ENCODE measurements at places on chromosomes 2 and 18.

DNA sequence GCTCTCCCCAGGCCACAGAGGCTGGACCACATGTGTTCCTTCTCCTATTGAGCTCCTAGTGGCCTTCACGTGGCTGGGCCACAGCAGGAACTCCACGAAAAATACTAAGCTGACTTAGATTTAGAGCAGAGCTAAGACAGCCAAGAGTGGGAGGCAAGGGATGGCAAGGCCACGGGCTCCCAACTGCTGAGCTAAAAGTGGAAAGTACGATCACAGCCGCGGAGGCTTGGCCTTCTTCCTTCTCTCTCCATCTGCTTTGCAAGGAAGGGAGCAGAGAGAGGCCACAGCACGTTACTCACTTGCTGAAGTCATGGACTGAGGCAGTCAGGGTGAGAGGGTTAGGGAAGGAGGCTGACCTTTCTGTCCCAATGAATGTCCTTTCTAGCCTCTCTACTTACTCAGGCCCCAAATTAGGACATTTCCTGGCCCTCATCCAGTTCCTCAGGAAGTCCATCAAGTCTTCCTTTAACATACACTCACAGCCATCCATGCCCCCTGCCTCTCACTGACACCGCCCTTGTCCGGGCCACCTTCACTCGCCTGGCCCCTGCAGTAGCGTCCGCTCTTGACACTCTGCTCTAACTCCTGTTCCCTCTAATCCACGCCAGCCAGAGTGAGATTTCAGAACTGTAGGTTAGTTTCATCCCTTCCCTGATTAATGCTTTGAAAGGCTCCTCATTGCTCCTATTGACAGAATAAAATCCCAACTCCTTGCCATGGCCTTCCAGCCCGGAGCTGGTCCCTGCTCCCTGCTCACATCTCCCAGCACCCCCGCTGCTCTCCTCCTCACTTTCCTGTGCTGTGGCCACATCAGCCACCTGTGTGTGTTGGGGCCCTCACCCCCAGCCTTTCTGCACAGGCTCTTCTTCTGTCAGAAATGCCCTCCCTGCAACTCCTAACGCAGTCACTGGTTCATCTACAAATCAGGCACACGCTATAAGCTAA is 204.2 kb downstream of the CYP26B1 start:
- DNase-seq, result no peak

DNA sequence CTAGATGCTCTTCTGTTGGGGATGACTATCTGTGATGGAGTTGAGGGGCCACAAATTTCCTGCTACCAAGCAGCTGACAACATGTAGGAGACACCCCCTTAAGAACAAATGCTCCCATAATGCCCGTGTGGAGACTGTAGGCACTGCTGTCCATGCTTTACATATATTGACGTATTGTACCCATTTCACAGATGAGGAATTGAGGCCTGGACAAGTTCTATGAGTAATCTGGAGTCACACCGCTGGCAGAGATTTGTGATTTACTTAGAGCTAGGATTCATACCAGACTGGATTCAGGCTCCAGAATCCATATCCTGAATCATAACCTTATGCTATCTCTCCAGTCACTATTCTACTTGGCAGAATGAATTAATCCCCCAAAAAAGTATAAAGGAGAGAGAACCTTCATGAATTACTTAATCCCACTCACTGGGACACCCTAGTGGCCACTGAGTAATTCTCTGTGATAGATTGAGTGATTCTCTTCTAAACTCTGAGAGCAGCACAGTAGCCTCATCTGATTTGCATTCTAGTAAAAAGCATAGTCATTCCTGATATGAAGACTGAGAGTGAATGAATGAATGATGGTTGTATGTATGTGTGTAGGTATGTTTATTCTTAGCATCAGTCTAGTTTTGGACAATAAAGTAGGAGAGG is 460.7 kb upstream of the MEIS1 start:
- no peak for DNase-seq

GRCh38 chr2:70746094-70746974 is 21.7 kb downstream of the ADD2 start:
- DNase-seq, result no peak

DNA sequence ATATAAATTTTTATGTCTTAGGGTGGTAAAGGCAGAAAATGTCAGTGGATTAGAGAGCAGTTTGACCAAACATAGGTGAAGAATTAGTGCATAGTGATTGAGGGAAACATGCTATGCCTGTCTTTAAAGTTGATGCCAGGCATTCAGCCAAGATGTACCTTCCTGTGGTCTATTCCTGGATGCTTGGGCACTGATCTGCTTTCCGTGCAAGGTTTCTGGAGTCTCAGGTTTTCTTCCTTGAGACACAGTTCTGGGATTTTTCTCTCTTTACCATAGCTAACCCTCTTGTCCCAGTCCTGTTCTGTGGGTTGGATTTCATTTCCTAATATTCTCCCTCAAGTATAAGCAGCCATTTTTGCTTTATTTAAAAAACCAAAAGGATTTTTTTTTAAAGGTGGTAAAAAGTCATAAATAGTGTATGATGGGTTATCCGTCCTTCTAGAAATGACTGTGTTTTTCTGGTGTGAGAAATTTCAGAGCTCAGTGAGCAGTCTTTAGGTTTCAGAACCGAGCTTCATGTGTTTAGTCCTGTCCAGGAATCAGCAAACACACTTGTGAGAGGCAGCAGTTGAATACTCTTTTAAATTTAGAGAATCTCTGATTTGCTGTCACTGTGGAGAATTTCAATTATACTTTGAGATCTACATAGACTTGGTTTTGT is 43.0 kb upstream of the CYBRD1 start:
- DNase-seq, result no peak

GRCh38 chr2:75428060-75428459 is 132.7 kb downstream of the EVA1A start:
- no peak for DNase-seq

- no peak for DNase-seq
Observed at GRCh38 chr2:229237270-229237669, 33.8 kb downstream of the PID1 start.

- DNase-seq, result no peak
Observed at GRCh38 chr2:99336804-99337112, 431 bp upstream of the EIF5B start.

DNA sequence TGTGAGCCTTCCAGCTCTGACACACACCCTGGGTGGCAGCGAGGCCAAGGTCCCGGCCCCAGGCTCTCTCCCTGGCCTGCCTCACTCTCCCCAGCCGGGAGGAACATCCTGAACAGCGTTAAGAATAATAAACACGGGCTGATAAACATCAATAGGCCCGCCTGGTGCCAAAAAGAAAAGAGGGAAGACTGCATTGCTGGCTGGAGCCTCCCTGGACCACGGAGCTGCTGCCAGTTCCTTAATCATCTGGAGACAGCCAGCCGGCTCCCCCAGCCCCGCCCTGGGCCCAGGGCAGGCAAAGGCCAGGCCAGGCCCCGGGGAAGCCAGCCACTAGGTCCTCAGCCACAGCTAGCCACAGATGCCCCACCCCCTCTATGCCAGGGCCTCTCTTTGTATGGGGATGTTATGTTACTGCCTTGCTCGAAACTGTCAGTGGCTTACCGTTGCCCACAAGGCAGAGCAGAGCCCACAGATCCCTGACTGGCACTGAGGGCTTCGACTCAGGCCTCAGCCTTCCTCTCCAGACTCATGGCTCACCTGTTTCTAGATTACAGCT is 293.7 kb downstream of the DYSF start:
- DNase-seq, result no peak

- no peak for DNase-seq
Observed at GRCh38 chr2:19835781-19836281, 66.0 kb downstream of the TTC32 start.

DNA sequence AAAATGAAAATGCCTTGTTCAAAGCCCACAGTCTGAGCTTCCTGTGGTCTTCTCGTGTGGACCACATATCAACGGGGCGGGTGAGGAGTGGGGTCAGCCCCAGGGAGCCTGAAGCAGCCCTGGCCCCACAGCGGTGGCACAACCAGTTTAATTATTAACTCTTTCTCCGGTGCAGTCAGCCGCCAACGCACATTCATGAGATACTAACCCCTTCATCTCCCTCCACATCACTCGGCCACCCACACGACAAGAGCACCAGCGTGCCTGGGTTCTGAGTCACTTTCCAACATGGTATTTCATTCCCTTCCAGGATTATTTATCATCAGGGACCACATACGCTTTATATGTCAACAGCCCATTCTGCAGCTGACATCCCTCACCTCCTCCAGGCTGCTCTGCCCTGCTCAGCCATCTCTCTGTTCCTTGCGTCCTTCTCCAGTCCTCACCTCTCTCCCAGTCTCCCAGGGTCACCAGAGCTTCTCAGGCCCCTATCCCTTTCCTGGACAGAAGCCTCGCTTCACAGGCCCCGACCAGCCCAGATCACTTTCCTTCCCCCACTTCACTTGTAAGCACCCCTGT is 48.0 kb upstream of the ID2 start:
- DNase-seq, result no peak

All from stimulated activated naive CD8-positive, alpha-beta T cell treated with anti-CD3 and anti-CD28 coated beads, Interleukin-15, amount 100 ng/mL, for 72 hours (primary cell).